Mammary epithelial cell (primary cell): ENCODE measurements at places on chromosomes 12 and 14. TPM values are rescaled to one million over a fixed set of nuclear protein-coding genes. Genes with fewer than 3 reads are reported as not detected.

DNA sequence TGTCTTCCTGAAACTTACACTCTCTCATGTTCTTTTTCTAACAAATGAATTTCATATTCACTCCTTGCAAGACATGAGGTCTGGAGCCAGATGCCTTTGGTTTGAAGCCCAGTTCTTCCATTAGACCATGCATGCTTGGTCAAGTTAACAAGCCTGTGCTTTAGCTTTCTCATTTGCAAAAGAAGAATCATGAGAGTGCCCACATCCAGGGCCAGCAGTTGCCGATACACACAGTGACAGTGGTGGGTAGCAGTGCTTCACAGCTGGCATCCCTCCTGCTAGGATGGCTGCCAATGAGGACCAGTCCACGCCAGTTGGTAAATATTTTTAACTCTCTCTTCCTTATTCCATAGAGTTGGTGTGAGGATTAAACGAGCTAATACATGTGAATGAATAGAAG, 163.1 kb downstream of the PHLDA1 start:
- no peak for DNase-seq

DNA sequence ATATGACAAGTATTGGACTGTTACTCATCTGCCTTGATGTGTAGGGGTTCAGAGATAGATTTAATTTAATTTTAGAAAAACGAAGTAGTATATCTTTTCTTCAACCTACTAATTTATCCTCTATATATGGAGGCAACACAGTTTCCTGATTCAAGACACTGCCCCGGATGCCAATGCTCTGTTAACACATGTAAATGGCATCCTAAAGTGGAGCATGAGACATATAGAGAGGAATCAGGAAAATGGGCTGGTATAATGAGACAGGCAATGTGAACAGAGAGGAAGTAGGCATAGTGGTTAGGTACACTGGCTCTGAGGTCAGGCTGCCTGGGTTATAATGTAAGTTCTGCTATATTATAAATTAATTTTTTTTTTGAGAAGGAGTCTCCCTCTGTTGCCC, 85.6 kb downstream of the OTOGL start:
- DNase-seq, result no peak

- peak; percentile 96 for DNase-seq
Observed at GRCh38 chr12:14257734-14258574, 107.5 kb upstream of the ATF7IP start.

- DNase-seq, result no peak
Observed at GRCh38 chr14:65599375-65599774, 186.8 kb downstream of the FUT8 start.

- peak; percentile 31 for DNase-seq
Observed at GRCh38 chr14:52473557-52473956, 78.7 kb downstream of the TXNDC16 start.

DNA sequence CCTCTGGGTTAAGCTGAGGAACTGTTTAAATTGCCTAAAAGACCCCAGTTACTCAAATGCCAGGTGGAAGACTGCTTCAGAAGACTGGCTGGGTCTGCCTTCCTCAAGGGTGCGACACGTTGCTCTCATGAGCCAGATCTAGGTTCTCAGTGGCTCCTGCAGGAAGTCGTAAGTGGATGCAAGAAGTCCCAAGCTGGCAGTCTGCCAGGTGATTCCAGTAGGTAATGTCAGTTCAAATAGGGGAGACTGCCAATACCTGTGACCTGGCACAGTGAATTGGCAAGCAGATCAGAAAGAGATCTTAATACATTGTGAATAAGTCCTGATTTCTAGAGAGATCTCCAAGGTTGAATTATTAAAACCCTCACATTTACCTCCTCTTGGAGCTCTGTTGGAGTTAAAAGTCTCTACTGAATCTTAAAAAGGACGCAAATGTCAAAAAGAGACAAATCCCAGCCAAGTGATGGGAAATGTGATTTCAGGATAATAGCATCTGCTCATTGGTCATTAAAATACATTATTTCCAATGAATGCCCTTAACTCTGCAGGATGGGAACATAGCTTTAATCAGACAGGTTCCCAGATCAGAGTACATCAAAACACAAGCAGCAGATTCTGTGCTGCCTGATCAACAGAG, 98.8 kb upstream of the FRMD6 start:
- DNase-seq, result peak; percentile 61

NXPH4 gene
- 0.51 TPM for polyA plus RNA-seq

FAM181A gene
- polyA plus RNA-seq, result 0.18 TPM
